ENCODE measurements at places on chromosomes 4 and X.

DNA sequence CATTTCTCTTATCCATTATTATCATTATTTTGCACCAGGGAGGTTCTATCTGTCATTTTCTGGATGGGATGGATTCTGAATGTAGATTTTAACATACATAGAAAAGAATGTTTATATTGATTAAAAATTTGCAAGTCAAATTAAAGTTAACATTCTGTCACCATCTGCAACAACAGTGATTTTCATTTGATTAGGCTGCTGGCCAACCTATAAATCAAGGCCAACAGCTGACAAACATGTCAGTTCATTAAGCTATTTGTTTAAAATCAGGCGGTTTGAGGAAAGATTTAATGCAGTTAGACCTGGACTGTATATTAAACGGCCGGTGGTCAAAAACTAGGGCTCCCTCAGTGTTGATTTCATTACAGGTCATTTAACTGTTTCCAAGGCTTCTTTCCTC, 109.5 kb upstream of the CBR4 start:
- DNase-seq: no peak

DNA sequence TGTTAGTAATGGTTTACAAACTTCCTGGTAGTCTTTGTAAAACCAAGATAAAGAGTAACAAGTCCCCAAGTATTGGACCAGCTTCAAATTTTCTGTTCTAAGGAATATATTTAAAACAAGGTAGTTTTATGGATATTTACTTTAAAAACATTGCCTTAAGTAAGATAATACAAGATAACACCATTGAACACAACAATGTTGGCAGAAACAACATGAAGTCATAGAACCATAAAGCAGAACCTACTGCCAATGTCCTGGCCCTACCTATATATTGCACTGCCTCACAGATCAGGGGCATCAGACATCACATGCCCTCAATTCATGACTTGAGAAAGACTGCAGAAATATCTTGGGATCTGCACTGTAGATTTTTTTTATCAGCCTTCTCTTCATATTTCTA, 1176.2 kb downstream of the PCDH7 start:
- DNase-seq: no peak

DNA sequence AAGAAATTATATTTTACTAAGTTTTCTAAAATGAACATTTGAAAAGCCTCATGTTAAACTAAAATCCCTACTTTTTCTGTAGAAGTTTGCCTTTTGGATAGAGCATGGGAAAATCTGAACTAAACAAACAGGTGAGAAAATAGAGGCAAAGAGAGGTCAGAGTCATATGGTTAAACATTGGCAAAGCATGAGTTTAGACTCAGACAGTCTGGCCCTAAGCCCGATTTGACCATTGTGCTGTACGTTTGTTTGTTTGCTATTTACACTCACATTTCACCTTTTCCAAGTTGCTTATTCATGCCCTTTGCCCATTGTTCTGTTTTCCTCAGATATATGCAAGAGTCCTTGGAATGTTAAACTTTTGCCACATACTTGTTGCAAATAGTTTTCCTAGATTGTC, 85.4 kb downstream of the TIGD2 start:
- DNase-seq: no peak

- DNase-seq: peak; percentile 88
Observed at GRCh38 chrX:131816551-131817136, 206.5 kb upstream of the STK26 start.

- DNase-seq: no peak
Observed at GRCh38 chr4:39521253-39521919, 5.9 kb downstream of the UGDH start.

DNA sequence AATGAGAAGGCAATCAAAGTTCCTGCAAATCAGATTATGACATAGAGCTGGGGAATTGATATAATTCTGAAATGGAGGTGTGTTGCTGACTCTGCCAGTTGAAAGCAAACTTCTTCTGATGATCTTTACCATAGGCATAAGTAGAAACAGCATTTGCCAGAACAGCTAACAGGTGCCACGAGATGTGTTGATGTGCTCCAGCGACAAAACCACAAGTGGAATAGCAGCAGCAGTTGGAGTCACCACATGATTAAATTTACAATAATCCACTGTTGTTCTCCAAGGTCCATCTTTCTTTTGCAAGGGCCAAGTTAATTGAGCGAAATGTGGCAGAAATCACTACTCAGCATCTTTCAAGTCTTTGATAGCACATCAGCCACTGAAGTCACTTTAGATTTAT, 3.7 kb upstream of the OSTC start:
- no peak for DNase-seq

GRCh38 chr4:107719207-107719921, 670 bp downstream of the PAPSS1 start:
- DNase-seq: no peak

- no peak for DNase-seq
Observed at GRCh38 chr4:181971411-181971810, 271.8 kb upstream of the TENM3 start.

GRCh38 chrX:150446995-150447394, 83.9 kb downstream of the MAMLD1 start:
- no peak for DNase-seq

DNA sequence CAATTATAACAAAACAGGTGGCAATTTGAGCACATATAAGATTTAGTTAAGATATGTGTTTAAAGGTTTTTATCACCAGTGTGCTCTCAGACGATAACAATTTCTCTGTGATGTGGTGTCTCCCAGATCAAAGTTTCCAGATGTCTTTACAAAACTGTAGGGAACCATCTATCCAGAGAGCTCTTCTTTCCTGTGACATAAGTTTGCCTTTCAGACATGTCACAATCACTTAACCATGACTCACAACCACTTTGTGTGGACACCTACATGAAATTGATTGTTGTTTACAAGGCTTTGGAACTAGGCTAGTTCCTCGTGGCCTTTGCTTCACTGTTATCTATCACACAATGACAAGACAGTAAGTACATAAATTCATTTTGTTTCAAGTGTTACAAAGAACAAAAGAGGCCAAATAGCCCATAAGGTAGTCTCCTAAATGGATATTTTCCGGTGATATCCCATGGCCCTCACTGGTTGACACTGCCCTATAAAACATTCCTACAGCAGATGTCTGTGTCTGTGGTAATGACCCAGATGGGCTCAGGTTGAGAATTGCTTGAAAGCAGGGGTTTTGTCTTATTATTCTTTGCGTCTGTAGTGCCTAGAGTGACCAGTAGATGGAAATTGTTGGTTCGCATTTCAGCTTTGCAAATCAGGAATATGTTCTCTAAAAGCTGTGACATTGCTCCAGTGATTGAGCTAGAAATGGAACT, 297.8 kb upstream of the FAM241A start:
- DNase-seq: no peak

DNA sequence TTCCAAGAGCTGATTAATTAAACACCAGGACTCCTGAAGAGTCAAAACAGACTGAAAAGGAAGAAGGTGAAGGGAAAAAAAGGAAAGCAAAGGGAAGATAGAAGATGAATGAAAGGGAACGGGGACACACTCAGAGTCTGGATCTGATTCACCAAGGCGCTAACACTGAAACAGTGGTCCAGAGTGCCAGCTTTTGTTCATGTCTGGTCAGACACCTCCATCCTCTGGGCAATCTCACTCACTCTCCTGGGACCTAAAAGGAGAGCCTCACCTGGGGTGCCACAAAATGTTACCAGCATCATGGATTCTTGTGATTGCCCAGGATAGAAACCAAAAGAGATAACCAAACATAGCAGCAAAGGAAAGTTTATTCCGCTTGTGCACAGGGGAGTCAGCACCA, 120.3 kb upstream of the AFF2 start:
- peak; percentile 14 for DNase-seq

DNA sequence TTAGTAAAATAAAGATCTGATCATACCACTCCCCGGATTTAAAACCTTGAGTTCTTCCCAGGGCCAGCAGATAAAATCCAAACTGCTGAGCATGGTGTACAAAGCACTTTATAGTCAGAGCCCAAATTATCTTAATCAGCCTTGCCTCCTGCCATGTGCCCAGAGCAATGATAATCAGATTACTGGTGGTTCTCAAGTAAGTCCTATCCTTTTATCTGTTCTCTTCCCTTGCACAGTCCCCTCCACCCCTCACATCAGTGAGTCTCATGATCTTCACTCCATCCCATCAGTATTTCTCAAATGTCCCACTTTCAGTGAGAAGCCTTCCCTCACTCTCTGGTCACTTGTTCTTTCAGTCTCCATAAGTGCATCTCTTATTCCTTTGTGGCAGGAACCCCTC, 22.7 kb downstream of the INTS6L start:
- DNase-seq: no peak

GRCh38 chr4:183504930-183505610, at the start of gene ING2:
Gene ING2, plus strand, starts transcription at chr4:183505058. Its CDS starts 138 bp downstream, at chr4:183505196.
- DNase-seq: no peak

GRCh38 chr4:159435561-159436023, 332.7 kb downstream of the RAPGEF2 start:
- DNase-seq: no peak

- DNase-seq: peak; percentile 37
Observed at GRCh38 chr4:121156822-121157769, 7.0 kb downstream of the TNIP3 start.

DNA sequence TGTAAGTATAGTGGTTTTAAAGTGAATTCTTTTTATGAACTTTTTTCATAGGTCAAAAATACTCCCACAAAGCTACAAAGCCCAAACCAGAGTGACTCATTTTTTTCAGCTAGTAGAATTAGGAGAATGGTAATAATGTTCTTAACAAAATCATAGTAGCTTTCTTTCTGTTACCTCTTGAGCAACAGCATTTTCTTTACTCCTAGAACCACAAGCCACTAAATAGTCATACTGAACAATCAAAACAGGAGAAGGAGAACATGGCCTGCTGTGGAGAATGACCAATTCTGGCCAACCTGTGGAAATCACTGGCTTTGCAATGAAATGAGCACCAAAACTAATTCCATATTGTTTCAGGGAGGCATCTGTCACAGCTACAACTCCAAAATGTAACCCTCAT, 112.9 kb downstream of the AMMECR1 start:
- DNase-seq: no peak

GRCh38 chrX:123743312-123743711, 10.5 kb upstream of the THOC2 start:
- DNase-seq: no peak

- DNase-seq: no peak
Observed at GRCh38 chr4:158211222-158211621, 936 bp downstream of the TMEM144 start.

DNA sequence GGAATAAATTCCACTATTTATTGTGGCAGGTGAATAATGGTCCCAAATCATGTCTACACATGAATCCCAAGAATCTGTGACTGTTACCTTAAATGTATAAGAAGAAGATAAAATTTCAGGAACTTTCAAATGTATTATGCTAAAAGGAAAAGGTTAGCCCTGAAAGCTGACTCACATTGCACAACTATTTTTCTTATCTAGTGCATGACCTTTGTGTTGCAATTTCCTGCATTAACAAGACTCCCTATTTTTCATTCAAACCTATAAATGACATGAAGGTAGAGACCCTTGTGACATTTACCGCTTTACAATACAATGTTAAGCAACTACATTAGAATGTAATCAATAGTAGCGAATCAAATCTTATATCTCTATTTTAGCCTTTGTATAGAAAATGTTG, 36.7 kb downstream of the UBQLN2 start:
- no peak for DNase-seq

GRCh38 chrX:9467146-9467545, 2.3 kb downstream of the TBL1X start:
- DNase-seq: no peak

DNA sequence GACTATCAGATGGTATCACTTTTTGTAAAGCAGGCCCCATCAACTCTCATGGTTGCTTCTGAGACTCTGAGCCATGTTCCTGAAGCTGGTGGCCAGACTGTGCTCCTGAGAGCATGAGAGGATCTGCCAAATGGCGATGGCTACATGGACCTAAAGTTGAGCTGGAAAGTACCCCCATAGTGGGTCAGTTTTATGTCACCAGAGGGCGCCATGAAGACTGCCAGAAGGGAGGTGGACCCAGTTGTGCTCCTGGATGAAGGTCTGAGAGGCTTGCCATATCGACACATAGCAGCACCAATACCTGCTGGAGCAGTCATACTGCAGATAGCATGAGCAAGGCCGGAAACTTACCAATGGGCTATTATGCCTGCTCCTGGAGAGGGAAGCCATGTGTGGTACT, 105.7 kb downstream of the SLITRK2 start:
- DNase-seq: no peak

DNA sequence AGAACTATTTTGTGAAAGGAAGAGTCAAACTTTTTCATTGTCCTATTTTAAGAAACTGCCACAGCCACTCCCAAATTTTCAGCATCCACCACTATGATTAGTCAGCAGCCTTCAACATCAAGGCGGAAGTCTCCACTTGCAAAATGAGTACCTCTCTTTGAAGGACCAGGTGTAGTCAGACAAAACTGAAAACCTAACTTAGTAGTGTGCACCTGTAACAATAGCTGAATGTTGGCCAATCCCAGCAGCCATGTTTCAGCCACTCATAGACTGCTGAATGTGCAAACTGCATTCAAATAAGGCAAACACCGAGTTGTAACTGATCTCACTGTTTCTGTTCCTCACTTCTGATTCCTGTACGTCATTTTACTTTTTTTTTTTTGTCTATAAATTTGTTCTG, 341.1 kb downstream of the IL15 start:
- DNase-seq: no peak

- no peak for DNase-seq
Observed at GRCh38 chr4:1763550-1764080, 29.5 kb upstream of the FGFR3 start.

DNA sequence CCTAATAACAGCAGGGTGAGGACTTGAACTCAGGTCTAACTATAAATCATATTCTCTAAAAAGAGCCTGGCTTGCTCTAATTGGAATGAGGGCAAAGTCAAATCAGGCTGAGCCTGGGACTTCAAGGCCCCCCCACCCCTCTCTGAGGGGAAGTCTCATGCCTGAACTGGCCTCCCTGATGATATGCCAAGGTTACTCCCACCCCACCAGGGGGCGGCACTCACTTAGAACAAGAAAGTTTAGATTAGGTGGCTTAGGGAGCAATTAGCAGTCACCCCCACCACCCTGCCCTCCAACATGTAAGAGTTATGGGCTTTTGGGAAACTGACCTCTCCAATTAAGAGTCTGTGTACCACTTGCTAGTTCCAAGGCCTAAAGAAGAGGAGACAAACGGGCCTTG, 2.7 kb downstream of the FOXO4 start:
- peak; percentile 83 for DNase-seq

DNA sequence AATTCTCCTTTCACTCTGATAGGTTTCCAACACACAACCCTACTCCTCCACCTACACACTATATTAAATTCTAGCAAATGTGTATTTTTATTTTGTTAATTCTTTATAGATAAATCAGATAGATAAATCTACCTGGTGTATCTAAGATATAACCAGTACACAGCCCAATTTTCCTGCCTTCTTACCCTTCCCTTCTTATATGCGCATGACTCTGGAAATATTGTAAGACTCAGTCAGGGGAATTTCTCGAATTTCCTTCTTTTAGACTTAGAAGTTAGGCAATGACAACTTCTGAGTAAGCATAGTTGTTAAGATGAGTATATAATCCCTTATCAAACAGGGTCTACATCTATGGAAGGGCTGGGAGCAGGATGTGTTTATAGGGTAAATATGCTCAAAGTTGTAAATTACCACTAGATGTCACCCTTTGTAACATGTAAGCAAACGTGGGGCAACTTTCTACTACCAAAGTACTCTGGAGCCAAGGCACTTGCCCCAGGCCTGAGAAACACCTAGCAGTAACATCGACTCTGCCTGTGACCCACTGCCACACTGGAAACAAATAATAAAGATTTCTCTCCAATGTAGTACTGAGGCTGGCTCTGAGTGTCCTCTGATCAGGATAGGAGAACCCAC, 444.7 kb downstream of the IQCM start:
- no peak for DNase-seq

- no peak for DNase-seq
Observed at GRCh38 chr4:99968330-99968729, 18.3 kb upstream of the H2AZ1 start.
